ENCODE measurements at places on chromosomes 6 and 20.

GRCh38 chr6:19382676-19383075, 454.5 kb upstream of the ID4 start:
- DNase-seq = no peak

DNA sequence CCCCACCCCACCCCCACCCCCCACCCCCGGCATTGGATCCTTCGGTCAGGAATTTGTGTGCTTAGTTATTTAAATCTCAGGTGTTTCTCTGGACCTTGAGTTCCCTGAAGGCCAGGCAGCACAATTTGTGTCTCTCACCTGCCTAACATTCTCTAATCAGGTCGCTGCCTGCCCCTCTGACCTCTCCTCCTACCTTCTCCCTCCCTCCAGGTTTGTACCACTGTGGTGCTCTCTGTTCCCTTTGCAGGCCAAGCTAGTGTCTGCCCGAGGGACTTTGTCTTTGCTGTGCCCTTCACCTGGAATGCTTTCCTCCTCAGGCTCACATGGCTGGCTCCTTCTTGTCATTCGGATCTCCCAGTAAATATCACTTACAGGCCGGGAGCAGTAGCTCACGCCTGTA, 131.4 kb upstream of the SLC2A12 start:
- DNase-seq = no peak

DNA sequence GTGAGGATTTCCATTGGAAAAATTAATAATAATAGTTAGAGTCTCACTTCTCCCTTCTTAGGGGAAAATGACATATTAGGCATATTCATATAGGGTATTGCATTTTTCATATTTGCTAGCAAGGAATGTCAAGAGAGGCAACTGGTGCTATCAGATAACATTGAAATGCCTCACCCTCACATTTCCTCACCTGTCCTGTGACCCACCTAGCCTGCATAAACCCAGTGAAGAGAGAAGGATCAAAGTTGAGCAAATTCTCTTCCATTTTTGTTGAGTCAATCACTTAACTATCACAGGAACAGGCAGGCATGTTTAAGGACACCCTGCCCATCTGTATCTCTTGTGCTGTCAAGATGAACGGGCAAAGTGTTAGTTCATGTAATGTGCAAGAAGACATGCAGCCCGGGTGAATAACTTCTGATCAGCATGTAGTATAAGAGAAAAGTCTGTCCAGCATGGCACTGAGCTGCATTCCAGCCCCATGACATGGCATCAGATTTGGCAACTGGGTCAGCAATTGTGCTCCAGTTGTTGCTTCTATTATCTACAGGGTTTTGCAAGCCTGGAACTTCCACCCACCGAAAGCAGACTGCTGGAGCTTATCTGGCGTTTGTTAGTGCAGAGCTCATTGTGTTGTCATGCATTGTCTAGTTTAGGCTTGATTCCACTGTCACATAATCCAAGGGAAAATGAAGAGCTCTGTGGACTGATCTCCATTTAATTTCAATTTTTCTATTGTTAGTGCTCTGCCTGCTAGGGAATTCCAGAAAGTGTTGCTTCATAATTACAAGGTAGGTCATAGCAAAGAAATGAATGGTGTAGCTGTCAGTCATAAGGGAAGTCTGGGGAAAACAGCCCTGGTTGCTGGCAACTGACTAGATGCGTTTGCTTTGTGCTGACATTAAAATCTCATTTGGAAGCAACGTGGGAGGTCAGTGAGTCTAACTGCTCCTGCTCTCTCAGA, 138.4 kb upstream of the TNFAIP3 start:
- DNase-seq = peak; percentile 66

DNA sequence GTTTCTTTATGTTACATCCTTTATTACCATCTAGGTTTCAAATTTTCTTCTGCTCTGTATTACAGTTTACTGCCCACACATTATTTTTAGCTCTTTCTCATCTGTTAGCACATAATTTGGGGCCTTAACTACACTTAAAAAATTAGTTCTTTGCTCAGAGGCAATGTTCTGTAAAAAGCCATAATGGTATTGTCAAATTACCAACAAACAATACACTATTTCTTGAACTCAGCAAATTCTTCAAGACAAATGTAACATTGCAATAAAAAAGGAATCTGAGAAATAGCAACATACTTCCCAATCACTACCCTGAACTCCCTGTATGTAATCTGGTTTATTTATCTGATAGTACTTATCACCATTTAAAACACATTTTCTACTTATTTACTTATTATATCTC, 448.6 kb upstream of the OPRM1 start:
- no peak for DNase-seq

- DNase-seq = no peak
Observed at GRCh38 chr6:170007468-170008293, 256.3 kb downstream of the ERMARD start.

DNA sequence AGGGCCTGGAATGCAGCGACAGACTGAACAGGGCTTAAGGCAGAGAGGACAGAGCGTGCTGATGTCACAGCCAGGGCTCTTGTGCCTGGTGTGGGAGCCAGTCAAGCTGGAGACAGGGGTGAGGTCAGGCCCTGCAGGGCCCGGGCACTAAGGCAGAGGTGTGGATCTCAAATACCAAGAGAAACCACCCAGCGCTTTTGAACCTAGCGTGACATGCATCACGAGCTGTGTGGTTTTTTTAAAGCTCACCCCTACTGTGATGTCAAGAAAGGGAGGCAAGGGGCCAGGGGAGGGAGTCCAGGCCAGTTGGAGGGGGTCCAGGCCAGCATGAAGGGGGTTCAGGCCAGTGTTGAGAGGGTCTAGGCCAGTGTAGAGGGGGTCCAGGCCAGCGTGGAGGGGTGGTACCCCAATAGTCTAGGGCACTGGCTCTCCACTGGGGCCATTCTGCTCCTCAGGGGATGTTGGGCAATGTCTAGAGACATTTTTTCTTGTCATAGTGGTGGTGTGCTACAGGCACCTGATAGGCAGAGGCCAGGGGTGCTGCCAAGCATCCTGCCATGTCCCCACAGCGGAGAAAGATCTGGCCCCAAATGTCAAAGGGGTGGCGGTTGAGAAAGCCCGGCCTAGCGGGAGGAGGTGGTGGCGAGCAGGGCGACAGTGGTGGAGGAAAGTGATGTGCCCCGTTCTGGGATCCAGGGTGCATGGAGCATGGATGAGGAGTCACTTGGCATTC, 42.6 kb downstream of the RBM38 start:
- DNase-seq = no peak

GRCh38 chr6:18405477-18406293, 18.5 kb downstream of the RNF144B start:
- DNase-seq = peak; percentile 82

All from fibroblast of the conjunctiva (primary cell).